WTC11 (cell line): ENCODE measurements at places on chromosomes 6 and 20. TPM values are rescaled to one million over a fixed set of nuclear protein-coding genes. Genes with fewer than 3 reads are reported as not detected.

PGC gene
- total RNA-seq, result 0.55 to 0.63 TPM (median 0.62 TPM) in 3 replicates

DNA sequence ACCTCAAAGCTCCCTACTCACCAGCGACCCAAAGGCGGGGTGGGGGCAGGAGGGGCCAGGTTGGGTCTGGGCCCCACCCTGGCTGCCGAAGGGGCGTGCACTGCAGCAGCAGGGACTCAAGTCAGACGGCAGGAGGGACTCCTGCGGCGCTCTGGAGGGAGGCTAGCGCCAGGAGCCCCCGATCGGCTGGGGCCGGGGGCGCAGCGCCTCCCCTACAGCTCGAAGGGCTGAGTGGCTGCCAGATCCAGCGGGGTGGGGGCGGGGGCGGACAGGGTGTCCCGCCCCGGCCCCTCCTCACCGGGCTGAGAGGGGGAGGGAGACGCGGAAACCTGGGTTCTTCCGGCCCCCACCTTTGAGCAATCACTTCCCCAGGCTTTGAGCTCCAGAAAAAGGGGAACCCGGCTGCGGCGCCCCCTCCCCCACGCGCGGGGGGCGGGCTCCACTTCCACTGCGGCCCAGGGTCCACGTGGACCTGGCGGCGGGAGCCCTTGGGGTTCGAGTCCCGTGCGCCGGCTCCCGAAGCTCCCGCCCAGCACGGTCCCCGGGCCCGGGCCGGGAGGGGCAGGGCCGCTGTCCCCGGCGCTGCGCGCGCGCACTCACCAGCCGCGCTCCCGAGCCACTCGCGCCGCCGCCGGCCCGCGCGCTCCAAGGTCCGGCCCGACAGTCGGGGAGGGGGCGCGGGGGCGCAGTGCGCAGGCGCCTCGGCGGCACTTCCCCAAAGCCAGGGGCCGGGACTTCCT lies at the start of gene RGS19:
TSS of gene RGS19 (minus strand) at position 246 of the 740 bp plus-strand sequence. CDS start 2,632 bp downstream, outside the sequence.
- H3K4me1 ChIP-seq, result peaks cover 29% of the 10 kb centered on the region
- no peaks in the 10 kb centered on the region for H3K36me3 ChIP-seq
- peaks cover 35% of the 10 kb centered on the region for H3K27me3 ChIP-seq
- no peak within 1 kb of the TSS for H3K27ac ChIP-seq
- peak; percentile 75 for DNase-seq
- peak within 1 kb of the TSS; percentile 80 for H3K4me3 ChIP-seq

DNA sequence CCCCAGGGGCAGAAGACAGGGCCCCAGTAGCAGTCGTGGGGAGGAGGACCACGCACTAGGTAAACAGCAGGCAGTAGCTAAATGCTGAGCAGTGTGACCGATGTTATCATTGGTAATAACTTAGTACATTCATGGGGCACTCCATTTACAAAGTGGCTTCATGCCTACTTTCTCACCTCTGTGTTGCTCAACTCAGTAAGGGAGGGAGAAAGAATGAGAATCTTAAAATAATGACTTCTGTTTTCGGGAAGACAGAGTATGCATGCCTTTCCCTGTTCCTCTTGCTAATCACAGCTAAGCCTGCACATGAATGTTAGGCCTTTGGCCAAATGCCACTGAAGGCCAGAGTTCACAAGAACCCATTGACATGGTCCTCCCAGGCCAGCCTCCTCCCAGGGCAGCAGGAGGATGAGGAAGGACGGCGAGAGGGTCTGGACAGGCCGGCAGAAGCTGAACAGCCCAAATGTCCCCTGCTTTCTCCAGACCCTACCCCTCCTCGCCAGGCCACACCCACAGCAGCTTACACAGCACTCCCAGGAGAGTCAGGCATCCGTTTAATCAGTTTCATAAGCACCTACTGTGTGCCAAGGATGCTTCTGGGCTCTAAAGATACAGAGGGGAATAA lies 183.4 kb downstream of the ANKRD60 start:
- no peaks in the 10 kb centered on the region for H3K36me3 ChIP-seq
- H3K4me1 ChIP-seq, result peaks cover 27% of the 10 kb centered on the region
- no peak overlapping the region for H3K27ac ChIP-seq
- no peak overlapping the region for H3K4me3 ChIP-seq
- no peak for DNase-seq
- H3K27me3 ChIP-seq, result no peaks in the 10 kb centered on the region; the same call in 1 of the 2 replicates

DNA sequence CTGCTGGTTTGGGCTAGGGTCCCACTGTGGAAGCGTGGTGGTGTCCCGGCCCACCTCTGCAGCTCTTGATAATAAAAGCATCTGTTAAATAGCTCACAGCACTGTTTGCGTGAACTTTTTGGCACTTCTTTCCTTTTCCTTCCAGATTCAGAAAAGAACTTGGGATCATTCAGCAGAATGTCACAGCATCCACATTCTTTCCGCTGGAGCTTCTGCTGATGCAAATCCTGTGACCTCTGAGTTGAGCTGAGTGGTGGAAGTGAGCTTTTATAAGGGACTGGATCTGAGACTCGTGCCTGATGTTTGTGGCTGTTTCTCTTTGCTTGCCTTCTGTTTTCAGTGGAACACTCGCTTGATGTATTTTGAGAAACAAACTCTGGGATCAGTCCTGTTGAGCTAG lies 3.9 kb downstream of the OSBPL2 start:
- H3K4me1 ChIP-seq, result peaks cover 28% of the 10 kb centered on the region
- H3K36me3 ChIP-seq, result peaks cover 6% of the 10 kb centered on the region

DNA sequence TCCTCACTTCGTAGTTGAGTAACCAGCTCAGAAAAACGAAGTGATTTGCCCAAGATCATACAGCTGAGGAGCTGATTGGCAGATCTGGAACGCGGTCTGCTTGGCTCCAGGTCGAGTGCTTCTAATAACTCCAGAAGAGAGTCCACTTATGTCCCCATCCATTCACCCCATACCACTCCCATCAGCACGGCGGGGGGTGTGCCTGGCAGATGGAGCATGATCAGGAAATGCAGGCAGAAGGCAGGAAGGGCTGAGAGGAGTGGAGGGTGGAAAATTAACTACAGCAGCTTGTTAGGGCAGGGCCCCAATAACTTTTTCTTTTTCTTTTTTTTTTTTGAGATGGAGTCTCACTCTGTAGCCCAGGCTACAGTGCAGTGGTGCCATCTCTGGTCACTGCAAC lies 15.0 kb downstream of the FITM2 start:
- peak; percentile 31 for DNase-seq
- H3K27ac ChIP-seq, result no peak overlapping the region
- H3K36me3 ChIP-seq, result no peaks in the 10 kb centered on the region
- H3K4me1 ChIP-seq, result peaks cover 3% of the 10 kb centered on the region

- H3K4me3 ChIP-seq, result no peak overlapping the region
- H3K36me3 ChIP-seq, result no peaks in the 10 kb centered on the region
- no peaks in the 10 kb centered on the region for H3K27me3 ChIP-seq
- H3K27ac ChIP-seq, result no peak overlapping the region
- DNase-seq, result no peak
- peaks cover 5% of the 10 kb centered on the region for H3K4me1 ChIP-seq
These were observed 584.1 kb downstream of the TFAP2A start for GRCh38 chr6:9830808-9831207.
